ENCODE measurements at places on chromosomes 2 and 18.
A peak's percentile ranks its signal among the peaks of the same experiment; 100 is the strongest.

GRCh38 chr2:102112692-102113665 is 29.6 kb upstream of the IL1R1 start:
- no peak for DNase-seq

GRCh38 chr2:83196225-83196624 is 1262.9 kb downstream of the SUCLG1 start:
- peak; percentile 7 for DNase-seq

- no peak for DNase-seq
These were observed 786.0 kb upstream of the ZEB2 start for GRCh38 chr2:145305889-145306288.

GRCh38 chr18:61333746-61334490 is 688 bp downstream of the CDH20 start:
- no peak for DNase-seq

GRCh38 chr2:108382196-108382595 is 4.4 kb downstream of the SULT1C4 start:
- no peak for DNase-seq

- no peak for DNase-seq
These were observed 156.1 kb downstream of the HAUS1 start for GRCh38 chr18:46260016-46260878.

DNA sequence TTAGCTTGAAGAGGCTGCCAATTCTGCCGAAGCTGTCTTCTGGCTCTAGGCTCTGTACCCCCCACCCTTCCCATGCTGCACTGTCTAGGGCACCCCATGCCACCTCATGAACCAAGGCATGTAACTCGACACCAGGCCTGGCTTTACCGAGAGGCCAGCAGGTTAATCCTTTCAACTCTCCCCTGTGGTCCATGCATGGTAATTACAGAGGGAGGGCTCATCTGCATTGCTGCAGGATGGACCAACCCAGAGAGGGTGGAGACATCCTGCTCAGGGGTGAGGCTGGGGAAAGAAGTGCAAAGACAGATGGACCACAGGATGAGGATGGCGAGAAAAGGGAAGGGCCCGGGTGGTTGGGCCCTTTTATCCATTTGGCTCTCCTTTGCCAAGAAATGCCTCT is 65.8 kb downstream of the KCTD1 start:
- no peak for DNase-seq

DNA sequence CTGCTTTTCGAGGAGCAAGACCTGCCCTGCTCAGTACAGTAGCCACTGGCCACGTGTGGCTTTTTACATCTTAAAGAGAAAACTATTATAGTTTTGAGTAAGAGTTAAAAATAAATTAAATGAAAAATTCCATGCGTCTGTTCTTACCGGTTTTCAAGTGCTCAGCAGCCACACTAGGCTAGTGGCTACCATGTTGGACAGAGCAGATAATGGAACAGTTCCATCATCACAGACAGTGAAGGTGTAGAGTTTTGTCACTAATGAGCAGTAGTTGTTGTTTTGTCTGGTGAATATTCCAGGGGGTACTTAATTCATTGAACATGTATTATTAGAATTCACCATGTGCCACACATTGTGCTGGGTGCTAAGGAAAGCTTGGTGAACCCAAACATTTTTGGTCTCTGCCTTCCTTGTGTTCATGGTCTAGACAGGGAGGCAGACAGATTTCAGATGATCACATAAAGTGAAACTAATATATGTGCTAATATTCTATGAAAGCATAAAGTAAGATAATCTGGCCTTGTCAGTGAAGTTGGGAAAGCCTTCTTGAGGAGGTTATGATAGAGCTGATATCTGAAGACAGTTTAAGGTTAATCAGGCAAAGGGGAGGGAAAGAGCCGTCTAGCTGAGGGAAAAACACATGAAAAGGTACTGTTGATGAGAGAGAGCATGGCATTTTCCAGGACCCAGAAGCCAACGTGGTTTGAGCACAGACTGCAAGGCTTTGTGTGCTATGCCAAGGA is 1.4 kb downstream of the ALMS1 start:
- DNase-seq = no peak

DNA sequence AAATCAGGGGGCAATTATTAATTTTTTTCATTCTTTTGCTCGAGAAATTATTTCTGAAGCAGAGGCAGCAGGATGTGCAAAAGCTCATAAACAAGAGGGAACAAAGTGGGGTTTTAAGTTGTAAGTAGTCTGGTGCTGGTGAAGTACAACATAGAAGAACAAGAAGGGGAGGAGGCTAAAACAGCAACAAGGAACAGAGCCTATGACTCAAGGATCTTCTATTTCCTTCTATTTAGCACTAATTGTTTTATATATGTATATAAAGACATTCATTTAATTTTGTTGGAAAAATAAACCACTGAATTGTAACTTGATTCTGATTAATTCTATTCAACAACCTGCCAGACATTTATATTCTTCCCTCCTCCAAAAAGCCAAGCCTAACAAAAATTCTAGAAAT is 35.0 kb downstream of the YES1 start:
- DNase-seq = no peak

GRCh38 chr18:48002933-48003365 is 72.5 kb upstream of the SMAD2 start:
- no peak for DNase-seq

GRCh38 chr18:75714766-75715165 is 287.3 kb upstream of the SMIM21 start:
- no peak for DNase-seq

DNA sequence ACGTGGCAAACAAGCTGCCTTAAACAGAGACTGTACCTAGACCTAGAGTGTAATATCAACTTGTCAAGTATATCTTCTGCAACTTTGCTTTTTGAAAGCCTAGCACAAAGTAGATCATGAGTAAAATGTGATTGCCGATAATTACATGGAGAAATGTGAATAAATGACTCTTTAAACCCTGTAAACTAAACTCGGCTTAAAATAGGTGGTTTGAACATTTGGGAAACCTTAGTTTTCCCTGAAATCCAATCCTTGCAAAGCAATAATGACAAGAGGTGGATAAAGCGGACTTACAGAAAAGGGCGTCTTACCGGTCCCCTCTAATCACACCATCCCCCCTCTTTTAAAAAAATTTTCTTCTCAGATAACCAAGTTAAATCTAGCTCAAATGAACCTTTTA is 549 bp upstream of the PSMD14 start:
- DNase-seq = no peak

DNA sequence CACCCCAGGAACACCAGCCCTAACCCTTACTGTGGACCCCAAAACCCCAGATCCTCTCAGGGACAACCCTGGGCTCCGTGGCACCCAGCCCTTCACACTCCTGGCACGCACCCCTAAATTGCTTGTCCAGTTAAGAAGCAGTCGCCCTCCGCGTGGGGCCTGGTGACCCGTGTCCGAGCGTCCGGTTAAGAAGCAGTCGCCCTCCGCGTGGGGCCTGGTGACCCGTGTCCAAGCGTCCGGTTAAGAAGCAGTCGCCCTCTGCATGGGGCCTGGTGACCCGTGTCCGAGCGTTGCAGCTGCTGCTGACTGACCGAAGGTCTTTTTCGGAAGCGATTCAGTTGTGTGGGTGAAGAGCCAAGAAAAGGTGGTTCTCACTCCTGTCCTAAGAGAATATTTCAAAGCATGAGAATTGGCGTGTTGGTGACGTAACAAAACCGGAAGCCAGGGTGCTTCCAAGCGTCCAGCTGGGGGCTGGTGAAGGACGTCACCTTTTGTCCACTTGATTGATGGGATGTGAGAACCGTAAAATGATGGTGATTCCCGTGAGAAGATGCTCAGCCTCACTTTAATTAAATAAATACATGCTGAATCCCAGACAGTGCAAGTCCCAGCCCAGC is 70.5 kb downstream of the KCNG2 start:
- DNase-seq = no peak

DNA sequence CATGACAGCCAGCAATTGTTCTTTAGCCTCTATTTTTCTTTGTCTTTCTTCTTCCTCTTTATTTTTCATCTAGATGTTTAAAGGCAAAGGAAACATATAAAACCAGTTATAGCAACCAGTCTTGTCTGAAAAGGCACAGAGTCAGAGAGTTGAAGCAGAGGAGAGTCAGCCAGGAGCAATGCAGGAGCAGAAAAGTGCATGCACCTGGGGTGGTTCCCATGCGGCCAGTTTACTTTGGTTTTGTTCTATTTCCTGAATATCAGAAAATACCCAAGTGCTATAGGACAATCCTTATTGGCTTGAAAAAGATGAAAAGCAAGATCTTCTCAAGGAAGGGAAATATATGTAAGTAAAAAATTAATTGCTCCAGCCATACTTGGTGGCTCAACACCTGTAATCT is 44.9 kb downstream of the CFAP210 start:
- DNase-seq = no peak

DNA sequence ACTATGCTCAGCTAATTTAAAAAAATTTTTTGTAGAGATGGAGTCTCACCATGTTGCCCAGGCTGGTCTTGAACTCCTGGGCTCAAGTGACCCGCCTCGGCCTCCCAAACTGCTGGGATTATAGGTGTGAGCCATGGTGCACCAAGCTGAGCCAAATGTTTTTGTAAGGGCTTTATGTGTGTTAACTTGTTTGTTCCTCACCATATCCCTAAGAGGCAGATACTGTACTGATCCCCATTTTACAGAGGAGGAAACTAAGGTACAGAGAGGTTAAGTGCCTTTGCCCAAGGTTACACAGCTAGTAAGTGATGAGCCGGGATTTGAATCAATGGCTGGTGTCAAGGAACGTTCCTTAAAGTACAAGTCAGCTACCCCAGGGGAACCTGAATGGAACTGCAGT is 85.3 kb upstream of the KLF7 start:
- no peak for DNase-seq

DNA sequence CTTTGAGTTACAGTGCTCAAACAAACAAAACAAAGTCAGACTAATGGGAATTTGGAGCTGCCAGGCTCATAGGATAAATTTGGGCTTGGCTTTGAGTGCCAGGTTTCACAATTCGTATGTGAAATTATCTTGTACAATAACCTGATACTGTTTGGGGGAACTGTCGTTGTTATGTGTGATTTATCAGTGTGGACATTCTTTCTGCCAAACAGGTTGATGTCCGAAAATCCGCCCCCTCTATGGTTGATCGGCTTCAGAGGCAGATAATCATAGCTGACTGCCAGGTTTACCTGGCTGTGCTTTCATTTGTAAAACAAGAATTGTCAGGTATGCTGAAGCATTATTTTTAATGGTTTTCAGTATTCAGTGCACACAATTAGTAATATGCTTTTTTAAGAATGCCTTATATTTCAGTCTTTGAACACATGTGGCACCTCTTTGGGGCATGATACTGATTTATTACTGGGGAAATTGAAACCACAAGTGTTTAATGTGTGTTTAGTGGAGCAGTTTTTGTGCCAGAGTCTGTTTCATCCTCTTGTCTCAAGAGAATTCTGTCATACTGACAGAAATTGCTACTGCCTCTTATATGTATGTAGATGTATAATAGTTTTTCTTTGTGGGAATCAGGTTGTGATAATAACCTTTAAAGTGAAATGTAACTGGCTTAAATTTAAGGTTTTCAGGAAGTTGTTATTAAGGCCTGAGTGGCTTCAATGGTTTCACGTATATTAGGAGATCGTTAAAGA is 54.6 kb downstream of the TTC39C start:
- no peak for DNase-seq

- DNase-seq = no peak
These were observed 590.3 kb upstream of the CDH2 start for GRCh38 chr18:28767201-28767600.

- no peak for DNase-seq
These were observed 278.8 kb upstream of the SESTD1 start for GRCh38 chr2:179543361-179543901.

Data from NCI-H526 treated with DMSO at 0.1 percent for 48 hours (cell line).